ENCODE measurements at places on chromosomes 4 and X.

DNA sequence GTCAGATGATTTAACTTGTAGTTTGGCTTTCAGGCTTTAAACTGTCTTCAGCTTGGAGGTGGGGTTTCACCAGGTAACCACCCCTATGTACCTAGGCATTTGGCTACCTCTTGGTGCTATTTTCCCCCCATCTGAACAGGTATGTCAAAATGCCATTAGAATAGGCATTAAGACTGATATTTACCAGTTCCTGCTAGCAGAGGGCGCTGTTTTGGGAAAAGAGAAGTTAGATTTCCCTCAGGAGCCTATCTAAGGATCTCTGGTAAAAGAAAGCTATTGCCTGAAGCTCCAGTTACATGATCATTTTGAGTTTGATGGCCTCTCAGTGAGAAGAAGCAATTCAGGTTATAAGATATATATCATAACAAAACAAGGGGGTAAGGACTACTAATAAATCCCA, 879.1 kb downstream of the SH3BGRL start:
- DNase-seq: no peak

GRCh38 chr4:154691229-154691628, 52.6 kb upstream of the LRAT start:
- DNase-seq: no peak

GRCh38 chr4:186297013-186297645, 31.1 kb downstream of the F11 start:
- DNase-seq: no peak

GRCh38 chrX:17842769-17843525, 18.2 kb downstream of the RAI2 start:
- DNase-seq: no peak

DNA sequence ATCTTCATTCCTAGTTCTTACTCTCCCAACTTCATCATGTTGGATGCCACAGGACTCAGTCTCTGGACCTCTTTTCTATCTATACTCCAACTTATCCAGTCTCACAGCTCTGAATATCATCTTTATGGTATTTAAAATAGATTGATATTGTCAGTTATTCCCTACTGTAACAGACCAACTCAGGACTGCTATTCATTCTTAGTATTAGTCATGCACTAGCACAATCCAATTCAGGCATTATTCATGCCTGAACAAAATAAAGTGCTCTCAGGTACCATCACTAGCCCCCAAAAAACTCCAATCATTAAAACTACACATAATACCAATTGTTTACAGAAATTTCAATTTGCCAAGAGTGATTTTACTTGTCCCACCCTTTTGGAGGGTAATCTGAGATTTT, 37.7 kb downstream of the FRYL start:
- DNase-seq: no peak
